Endothelial cell (in vitro differentiated cells): ENCODE measurements at places on chromosomes 16 and 17. TPM values are rescaled to one million over a fixed set of nuclear protein-coding genes. Genes with fewer than 3 reads are reported as not detected.

GRCh38 chr17:82911822-82912221 lies 72.0 kb upstream of the ZNF750 start:
- no peak for DNase-seq

DNA sequence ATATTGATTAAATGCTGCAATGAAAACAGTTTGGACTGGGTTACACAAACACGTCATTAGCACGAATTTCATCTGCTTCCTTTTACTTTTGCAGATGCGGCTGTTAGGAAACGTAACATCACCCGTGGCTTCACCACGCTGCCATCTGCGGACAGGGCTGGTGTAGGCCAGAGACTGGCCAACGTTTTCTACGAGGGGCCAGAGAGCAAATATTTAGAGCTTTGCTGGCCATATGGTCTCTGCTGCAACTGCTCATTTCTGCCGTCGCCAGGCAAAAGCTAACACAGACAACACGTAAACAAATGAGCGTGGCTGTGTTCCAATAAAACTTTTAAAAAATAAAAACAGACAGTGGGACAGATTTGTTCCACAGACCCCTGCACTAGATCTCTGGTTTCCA lies 96.6 kb downstream of the ENGASE start:
- DNase-seq, result no peak

GRCh38 chr17:39836117-39836516 lies 28.0 kb downstream of the IKZF3 start:
- no peak for DNase-seq

DNA sequence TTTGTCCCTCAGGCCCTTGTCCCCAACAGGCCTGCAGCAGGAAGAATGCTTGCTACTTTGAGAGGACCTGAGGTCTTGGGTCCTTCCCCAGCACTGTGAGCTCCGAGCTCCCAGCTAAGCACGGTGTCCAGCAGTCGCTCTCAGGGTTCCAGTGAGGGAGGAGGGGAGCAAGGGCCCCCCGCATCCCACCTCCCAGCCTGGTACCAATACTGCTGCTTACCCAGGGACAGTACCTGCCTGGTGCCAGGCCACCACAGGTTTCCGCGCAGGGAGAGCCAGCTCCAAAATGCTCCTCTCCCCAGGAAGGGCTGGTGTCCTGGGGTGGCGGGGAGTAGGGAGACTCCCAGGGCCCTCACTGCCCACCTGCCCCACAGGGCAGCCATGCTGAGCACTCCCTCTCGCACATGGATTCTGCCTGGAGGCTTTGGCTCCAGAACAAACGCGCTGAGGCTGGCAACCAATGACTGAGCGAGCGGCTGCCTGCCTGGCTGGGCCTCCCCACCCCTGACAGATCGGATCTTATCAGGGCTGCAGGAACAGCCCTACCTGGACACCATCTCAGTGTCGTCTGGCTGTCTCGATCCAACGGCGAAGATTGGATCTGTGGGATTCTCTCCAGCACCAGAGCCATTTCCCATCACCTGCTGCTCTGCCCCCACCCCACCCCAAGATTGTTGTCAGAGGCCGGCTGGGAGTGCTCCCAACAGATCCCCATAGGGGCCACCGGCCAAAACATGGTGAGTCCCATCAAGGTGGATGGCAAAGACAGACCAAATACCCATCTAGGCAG lies 2.4 kb downstream of the DOK4 start:
- no peak for DNase-seq

GRCh38 chr17:8176998-8177731 lies 985 bp upstream of the TMEM107 start:
- DNase-seq, result no peak

The ITGA2B gene
- total RNA-seq, result 4.3 TPM

The RHBDF1 gene
- total RNA-seq, result 60.7 TPM
